ENCODE measurements at places on chromosomes 4 and X. TPM values are rescaled to one million over a fixed set of nuclear protein-coding genes. Genes with fewer than 3 reads are reported as not detected.

DNA sequence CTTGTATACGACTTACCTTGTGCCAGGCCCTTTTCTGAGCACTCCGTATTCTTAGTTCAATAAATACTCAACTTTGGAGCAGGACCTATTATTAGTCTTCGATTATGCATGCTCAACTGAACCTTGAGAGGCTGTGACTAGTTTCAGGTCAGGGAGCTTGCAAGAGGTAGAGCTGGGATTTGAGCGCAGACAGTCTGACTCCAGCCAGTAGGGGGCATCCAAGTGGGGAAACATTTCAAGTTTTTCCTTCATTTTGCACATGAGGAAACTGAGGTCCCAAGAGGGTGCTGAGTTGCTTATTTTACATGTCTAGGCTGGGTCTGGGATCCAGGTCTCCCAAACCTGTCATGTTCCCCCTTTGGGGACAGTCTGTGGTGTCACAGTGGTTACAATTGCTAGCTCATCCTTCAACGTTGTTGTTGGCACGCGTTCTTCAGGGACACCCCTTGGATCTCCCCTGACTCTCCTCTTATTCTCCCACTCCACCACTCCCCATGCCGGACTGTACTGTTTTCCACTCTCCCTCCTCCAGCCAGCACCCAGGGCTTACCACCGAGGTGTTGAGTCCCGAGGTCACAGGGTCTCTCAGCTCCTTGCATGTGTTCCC lies 6.7 kb upstream of the PRICKLE3 start:
- no peaks in the 10 kb centered on the region for H3K36me3 ChIP-seq
- H3K4me3 ChIP-seq = no peak overlapping the region
- no peaks in the 10 kb centered on the region for H3K27me3 ChIP-seq
- no peak overlapping the region for H3K27ac ChIP-seq
- H3K4me1 ChIP-seq = no peaks in the 10 kb centered on the region

DNA sequence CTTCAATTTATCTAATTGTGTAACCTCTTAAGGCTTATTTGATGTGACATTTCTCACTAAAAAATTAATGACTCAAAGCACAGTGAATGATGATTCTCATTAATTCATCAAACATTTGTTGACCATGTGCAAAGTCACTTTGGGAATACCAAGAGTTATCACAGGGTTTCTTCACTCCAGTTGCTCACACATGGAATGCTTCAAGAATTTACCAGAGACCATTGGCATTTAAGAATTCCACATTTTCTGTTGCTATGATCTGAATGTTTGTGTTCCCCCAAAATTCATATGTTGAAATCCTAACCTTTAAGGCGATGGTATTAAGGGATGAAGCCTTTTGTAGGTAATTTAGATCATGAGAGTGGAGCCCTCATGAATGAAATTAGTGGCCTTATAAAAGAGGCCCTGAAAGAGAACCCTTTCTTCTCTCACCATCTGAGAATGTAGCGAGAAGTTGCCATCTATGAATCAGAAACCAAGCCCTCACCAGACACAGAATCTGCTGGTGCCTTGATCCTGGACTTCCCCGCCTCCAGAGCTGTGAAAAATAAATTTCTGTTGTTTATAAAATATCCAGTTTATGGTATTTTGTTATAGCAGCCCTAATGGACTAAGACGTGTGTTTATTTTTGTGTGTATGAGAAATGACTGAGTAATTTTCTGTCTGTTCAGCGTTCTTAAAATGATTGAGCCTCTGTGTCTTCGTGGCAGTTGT lies 16.4 kb upstream of the SRPX start:
- DNase-seq = peak; percentile 16
- H3K27me3 ChIP-seq = no peaks in the 10 kb centered on the region
- H3K4me1 ChIP-seq = peaks cover 29% of the 10 kb centered on the region
- no peaks in the 10 kb centered on the region for H3K36me3 ChIP-seq

- no peaks in the 10 kb centered on the region for H3K27me3 ChIP-seq
- no peak overlapping the region for H3K4me3 ChIP-seq
Observed at GRCh38 chr4:156837625-156838345, 133.8 kb downstream of the PDGFC start.

- DNase-seq = no peak
- H3K4me3 ChIP-seq = no peak overlapping the region
- H3K27me3 ChIP-seq = no peaks in the 10 kb centered on the region
- no peaks in the 10 kb centered on the region for H3K36me3 ChIP-seq
- H3K27ac ChIP-seq = no peak overlapping the region
Observed at GRCh38 chrX:82848111-82848510, 660.0 kb upstream of the POU3F4 start.

IQCM gene
- total RNA-seq = not detected

CCSER1 gene
- total RNA-seq = not detected

All from GM23248 (cell line).